ENCODE measurements at places on chromosomes 5 and 9.
A peak's percentile ranks its signal among the peaks of the same experiment; 100 is the strongest.

DNA sequence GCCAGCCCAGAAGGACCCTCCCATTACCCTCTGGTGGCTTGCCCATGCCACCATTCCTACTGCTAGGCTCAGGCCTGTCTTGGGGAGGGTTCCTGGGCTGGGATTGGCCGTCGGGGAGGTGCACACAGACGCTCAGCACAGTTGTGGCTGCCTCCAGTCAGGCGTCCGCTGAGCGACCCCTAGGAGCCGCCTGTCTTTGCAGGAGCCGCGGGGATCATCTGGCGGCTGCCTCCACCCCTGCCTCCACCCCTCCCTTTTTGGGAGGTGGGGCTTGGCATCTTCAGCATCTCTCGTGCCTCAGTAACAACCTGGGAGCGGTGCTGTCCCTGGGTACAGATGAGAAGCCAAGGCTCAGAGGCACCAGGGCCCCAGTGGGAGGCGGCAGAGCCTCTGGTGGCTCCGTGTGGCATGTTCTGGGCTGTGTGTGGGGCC is 39.6 kb downstream of the RXRA start:
- no peak overlapping the region for H3K27ac ChIP-seq
- DNase-seq, result no peak
- no peak overlapping the region for H3K4me3 ChIP-seq
- H3K27me3 ChIP-seq, result no peaks in the 10 kb centered on the region

GRCh38 chr5:66655395-66656324 is 59.5 kb downstream of the MAST4 start:
- no peaks in the 10 kb centered on the region for H3K36me3 ChIP-seq
- no peaks in the 10 kb centered on the region for H3K27me3 ChIP-seq
- H3K27ac ChIP-seq, result no peak overlapping the region
- no peaks in the 10 kb centered on the region for H3K4me1 ChIP-seq

DNA sequence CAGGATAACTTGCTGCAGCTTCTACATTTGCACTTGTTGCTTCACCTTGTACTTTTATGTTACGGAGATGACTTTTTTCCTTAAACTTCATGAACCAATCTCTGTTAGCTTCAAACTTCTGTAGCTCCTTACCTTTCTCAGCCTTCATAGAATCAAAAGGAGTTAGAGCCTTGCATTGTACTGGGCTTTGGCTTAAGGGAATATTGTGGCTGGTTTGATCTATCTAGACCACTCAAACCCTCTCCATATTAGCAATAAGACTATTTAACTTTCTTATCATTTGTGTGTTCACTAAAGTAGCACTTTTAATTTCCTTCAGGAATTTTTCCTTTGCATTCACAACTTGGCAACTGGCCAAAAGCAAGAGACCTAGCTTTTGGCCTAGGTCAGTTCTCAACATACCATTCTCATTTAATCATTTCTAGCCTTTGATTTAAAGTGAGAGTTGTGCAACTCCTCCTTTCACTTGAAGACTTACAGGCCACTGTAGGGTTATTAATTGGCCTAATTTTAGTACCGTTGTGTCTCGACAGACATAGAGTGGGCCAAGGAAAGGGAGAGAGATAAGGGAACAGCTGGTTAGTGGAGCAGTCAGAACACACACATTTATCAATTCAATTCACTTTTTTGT is 63.7 kb downstream of the SHOC1 start:
- H3K27me3 ChIP-seq, result no peaks in the 10 kb centered on the region
- no peaks in the 10 kb centered on the region for H3K36me3 ChIP-seq
- DNase-seq, result peak; percentile 42

DNA sequence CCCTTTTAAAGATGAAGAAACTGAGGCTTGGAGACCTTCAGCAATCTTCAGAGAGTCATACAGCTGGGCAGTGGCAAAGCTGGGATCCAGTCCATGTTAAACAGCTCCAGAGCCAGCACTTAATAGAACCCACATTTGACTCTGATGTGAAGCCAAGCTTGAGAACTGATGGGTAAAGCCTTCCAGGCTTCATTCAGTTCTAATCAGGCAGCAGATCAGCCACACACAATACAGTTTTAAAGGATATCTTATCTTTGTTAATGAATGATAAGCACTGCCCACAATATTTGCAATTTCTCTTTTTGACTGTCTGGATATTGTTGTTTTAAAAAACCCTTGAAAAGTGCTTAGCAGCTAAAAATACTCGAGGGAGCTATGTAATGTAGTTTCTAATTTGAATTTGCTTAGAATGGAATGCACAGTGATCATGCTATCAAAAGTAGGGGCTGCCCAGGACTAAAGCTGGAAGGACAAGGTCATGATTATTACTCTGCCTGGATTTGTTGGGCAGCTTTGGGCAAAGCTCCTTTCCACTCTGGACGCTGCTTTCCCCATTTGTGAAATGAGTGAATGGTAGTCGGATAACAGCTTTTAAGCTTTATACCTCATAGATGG is 31.3 kb upstream of the HTR4 start:
- no peaks in the 10 kb centered on the region for H3K27me3 ChIP-seq
- no peak overlapping the region for H3K27ac ChIP-seq
- no peaks in the 10 kb centered on the region for H3K36me3 ChIP-seq
- H3K4me3 ChIP-seq, result no peak overlapping the region

DNA sequence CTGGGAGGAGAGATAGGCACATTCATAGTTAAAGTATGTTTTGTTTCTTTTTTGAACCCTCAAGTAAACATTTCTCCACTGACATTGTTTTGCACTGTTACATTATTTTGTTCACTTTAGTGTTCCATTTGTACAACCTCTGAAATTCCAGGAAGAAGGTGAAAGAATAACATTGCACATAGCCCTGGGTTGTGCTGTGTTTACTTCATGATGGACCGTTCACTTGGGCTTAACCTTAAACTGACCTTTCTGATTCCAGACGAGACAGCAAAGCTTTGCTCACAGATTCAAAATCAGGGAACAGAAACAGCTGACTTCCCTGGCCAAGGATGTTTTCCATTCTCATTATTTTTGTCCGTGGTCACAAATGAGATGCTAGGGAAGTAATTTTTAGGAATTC is 42.8 kb upstream of the GDNF start:
- H3K36me3 ChIP-seq, result no peaks in the 10 kb centered on the region
- no peaks in the 10 kb centered on the region for H3K4me1 ChIP-seq
- H3K27ac ChIP-seq, result no peak overlapping the region
- no peak overlapping the region for H3K4me3 ChIP-seq

GRCh38 chr9:81969971-81970370 is 18.6 kb upstream of the SPATA31D1 start:
- H3K27ac ChIP-seq, result no peak overlapping the region
- no peak overlapping the region for H3K4me3 ChIP-seq
- no peaks in the 10 kb centered on the region for H3K27me3 ChIP-seq
- DNase-seq, result no peak
- H3K4me1 ChIP-seq, result no peaks in the 10 kb centered on the region

DNA sequence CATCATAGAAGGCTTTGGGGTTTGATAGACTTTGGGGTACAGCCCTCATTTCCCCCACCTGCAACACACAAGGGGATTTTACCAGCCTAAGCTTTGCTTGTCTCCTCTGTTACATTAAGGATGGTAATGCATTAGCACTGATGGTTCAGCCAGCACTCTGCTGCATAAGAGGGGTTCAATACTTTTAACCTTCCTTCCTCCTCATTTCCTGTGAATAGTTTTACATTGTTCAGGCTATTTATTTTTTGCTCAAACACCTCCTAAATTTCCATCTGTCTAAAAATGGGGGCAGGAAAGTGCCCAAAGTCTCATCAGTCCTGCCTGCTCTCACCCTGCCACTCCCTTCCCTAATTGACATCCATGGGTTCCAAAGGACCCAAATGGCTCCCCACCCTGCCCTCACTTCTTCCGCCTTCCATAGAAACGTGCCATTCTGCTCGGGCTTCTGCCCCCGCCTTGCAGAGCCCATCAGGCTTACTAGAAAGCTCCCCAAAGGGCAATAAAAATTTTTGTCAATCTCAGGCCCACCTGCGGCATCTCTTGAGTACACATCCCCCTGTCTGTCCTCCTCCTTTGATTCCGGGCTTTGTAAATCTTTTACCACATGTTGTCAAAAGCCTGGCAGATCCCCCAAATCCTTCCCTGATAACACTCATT is 239.5 kb upstream of the SLC24A2 start:
- H3K4me3 ChIP-seq, result no peak overlapping the region
- H3K4me1 ChIP-seq, result peaks cover 28% of the 10 kb centered on the region
- peak overlapping the region; percentile 64 for H3K27ac ChIP-seq
- peak; percentile 38 for DNase-seq
